ENCODE measurements at places on chromosomes 5 and 9. TPM values are rescaled to one million over a fixed set of nuclear protein-coding genes. Genes with fewer than 3 reads are reported as not detected.

- no peaks in the 10 kb centered on the region for H3K36me3 ChIP-seq
- peaks cover 18% of the 10 kb centered on the region for H3K4me1 ChIP-seq
- H3K27me3 ChIP-seq, result no peaks in the 10 kb centered on the region
- H3K4me3 ChIP-seq, result no peak overlapping the region
- no peak overlapping the region for H3K27ac ChIP-seq
Observed at GRCh38 chr9:78363221-78363620, 66.3 kb downstream of the PSAT1 start.

GRCh38 chr9:82606071-82606470 is 456.9 kb downstream of the RASEF start:
- no peak overlapping the region for H3K4me3 ChIP-seq
- H3K36me3 ChIP-seq, result no peaks in the 10 kb centered on the region
- H3K4me1 ChIP-seq, result no peaks in the 10 kb centered on the region
- DNase-seq, result no peak

DNA sequence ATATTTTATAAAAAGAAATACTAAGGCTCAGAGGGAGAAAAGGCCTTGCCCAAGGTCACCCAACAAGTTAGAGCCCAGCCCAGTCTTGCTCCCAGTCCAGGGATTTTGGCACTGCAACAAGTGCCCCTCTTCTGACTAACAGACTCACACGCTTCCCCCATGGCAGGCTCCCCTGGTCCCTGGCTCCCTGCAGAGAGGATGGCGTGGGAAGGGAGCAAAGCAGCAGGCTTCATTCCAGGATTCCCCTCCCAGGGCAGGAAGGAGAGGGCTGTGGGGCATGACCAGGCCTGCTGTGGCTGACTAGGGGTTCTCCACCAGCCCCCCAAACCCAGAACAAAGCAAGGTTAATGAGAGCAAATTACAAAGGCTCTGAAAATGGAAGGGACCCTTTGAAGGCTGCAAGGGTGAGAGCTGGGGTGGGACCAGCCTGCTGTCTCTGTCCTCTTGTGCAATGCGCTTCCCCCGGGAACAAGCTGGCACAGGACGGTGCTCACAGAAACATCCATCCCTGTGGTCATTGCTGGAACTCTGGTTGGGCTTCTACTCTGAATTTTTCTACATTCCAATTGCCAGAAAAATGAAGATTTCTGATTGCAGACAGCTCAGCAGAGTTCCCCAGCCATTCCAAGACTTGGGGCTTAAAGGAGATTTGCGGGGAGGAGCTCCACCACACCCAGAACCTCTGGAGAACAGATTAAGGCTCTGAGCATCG is 37.1 kb upstream of the FAT2 start:
- H3K4me3 ChIP-seq, result no peak overlapping the region
- peaks cover 31% of the 10 kb centered on the region for H3K27me3 ChIP-seq
- H3K36me3 ChIP-seq, result no peaks in the 10 kb centered on the region
- no peaks in the 10 kb centered on the region for H3K4me1 ChIP-seq
- no peak overlapping the region for H3K27ac ChIP-seq
- DNase-seq, result no peak

DNA sequence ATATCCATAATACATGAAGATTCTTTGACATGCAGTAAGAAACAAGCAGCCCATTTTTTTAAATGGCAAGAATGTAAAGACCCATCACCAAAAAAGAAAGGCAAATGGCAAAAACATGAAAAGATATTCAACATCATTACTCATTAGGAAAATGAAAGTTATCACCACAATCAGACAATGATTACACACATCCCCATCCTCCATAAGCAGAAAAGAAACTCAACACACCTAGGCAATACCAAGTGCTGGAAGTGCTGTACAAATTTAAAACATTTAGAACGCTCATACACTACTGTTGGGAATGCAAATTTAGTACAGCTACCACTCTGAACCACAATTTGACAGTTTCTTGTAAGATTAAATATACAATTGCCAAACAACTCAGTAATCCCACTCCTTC is 466.7 kb downstream of the ACTL7B start:
- no peaks in the 10 kb centered on the region for H3K27me3 ChIP-seq
- DNase-seq, result no peak
- 0 out of 2 replicates have a peak, but pooled peaks cover 5% of the 10 kb centered on the region for H3K4me1 ChIP-seq

- H3K27me3 ChIP-seq, result no peaks in the 10 kb centered on the region
- H3K4me1 ChIP-seq, result no peaks in the 10 kb centered on the region
- no peaks in the 10 kb centered on the region for H3K36me3 ChIP-seq
- H3K27ac ChIP-seq, result no peak overlapping the region
- DNase-seq, result no peak
Observed at GRCh38 chr5:19018822-19019221, 969.2 kb downstream of the CDH18 start.

The TMEM215 gene
- total RNA-seq, result not detected

The PLPP7 gene
- not detected for total RNA-seq
